ENCODE measurements at places on chromosomes 6 and 20.

DNA sequence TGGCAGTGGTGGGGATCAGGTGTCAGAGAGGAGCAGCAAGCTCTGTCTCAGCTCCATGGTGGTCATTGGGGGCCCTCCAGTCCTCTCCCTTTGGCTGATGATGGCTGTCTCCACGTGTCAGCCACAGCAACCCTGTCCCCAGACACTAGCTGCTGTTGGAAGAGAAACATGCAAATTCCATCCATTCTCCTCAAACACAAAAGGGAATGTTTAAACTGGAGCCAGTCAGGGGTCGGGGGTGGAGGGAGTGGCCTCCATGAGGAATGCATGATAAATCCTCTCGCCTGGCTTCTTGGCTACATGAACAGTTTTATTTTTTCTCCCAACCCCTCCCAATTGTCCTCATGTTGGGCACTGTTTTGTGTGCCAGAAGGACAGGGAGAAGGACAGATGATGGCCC, 86.4 kb downstream of the EDN3 start:
- DNase-seq: no peak

DNA sequence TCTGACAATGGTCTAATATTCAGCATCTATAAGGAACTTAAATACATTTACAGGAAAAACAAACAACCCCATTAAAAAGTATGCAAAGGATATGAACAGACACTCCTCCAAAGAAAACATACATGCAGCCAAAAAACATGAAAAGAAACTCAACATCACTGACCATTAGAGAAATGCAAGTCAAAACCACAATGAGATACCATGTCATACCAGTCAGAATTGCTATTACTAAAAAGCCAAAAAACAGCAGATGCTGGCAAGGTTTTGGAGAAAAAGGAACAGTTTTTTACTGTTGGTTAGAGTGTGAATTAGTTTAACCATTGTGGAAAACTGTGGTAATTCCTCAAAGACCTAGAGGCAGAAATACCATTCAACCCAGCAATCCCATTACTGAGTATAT, 339.0 kb upstream of the ADGRB3 start:
- no peak for DNase-seq

- no peak for DNase-seq
Observed at GRCh38 chr6:10149603-10150002, 265.3 kb downstream of the TFAP2A start.

DNA sequence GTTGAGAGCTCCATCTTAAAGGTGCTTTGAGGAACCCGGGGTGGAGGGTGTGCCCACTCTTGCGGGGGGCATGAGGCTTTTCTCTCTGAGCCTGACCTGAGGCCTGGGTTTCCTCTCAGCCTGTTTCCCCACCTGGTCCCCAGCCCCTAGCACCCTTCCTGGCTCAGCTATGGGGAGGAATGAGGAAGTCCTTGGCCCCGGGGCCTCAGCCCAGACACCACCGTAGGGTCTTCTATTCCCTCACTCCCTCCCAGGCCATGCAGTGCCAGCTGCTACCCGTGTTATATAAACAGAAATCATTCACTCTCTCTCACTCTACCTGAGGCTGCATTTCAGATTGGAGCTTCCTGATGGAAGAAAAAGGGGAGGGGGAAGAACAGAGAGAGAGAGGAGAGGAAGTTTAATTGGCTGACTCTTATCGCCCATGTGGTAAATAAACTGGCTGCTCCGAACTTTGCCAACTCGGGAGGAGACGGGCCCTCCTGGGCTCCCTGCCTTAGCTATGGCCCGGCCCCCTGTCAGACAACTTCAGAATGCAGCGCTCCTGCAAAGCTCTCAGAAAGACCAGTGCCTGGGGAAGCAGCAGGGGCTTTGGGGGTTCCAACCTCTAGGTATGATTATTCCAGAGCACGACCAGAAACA, 2.8 kb downstream of the CDH22 start:
- DNase-seq: no peak

Measured in stimulated activated CD8-positive, alpha-beta memory T cell treated with anti-CD3 and anti-CD28 coated beads, Interleukin-7, amount 100 ng/mL, for 1 hour (primary cell).